Effector CD4-positive, alpha-beta T cell (primary cell): ENCODE measurements at places on chromosomes 11 and 22.

DNA sequence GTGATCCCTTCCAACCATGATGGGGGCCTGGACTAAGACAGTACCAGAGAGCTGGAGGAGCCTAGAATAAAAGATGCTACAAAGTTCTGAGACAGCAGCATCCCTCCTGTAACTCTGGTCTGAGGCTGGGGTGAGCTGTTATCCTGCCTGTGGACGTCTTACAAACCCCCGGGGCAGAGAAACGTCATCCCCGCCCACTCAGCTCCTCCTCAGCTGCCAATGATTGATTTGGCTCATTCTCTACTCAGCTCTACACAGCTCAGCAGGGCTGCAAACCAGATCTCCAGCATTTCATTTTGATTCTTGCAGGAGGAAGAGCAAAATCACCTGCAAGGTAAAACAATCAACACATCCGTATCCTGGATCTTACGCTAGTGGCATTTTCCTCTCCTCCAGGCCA, 55.5 kb downstream of the CSNK2A3 start:
- no peak for DNase-seq

DNA sequence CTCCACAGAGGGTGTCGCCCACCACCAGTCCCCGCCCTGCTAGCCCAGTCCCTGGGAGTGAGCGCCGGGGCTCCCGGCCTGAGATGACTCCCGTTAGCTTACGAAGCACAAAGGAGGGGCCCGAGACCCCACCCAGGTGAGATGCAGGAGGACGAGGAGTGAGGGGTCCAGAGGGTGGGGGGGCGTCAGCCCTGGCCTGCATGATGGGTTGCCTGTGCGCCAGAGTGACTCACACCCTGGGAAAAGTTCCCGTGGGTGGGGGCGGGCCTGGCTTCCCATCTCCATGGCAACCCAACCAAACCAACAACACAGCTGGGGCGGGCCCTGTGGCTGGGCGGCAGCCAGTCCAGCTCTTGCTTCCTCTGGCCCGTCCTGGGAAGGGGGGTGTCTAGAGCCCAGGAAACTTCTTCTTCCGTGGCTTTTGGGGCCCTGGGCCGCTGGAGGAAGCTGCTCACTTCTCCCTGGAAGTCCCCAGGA, 4.5 kb downstream of the GAS2L1 start:
- DNase-seq = no peak

- no peak for DNase-seq
These were observed 50.5 kb upstream of the TSKU start for GRCh38 chr11:76732643-76733042.

GRCh38 chr11:19766206-19766605, 53.6 kb downstream of the NAV2 start:
- no peak for DNase-seq

GRCh38 chr11:12801976-12802375, 127.8 kb downstream of the TEAD1 start:
- no peak for DNase-seq

DNA sequence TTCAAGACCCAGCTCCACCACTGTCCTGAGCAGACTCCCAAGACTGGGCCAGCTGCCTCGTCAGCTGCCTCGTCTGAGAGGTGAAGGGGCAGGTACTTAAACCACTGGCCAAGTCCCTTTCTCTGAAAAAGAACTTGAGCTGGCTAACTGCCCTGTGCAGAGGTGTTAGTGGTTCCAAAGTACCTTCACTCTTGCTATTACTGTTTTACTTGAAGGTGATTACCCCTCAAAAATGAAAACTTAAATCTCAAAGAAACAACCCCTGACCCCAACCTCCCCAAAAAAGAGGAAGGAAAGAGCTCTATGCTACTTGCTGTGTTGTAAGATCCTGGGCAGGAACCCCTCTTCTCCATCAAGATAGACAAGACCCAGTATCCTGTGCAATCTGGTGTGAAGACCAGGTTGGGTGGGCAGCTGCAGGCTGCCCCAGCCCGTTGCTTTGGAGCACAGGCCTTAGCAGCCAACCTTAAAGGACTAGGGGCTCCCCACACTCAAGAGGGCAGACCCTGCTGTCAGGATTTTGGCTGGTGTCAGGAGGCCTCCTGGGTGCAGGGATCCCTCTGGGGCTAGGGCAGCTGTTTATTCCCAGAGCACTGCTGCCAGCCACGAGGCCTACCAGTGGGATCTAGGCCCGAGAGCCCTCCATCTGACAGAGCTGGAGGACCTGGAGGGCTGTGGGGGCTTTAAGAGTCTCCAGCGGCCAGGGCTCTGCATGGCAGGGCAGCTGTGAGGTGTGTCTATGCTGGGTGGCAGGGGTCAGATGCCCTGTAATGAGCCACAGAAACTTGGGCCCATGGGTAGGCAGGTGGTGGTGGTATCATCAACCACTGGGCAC, 13.0 kb downstream of the GUCD1 start:
- no peak for DNase-seq

- DNase-seq = no peak
These were observed 164.8 kb upstream of the GRK3 start for GRCh38 chr22:25399649-25400151.

DNA sequence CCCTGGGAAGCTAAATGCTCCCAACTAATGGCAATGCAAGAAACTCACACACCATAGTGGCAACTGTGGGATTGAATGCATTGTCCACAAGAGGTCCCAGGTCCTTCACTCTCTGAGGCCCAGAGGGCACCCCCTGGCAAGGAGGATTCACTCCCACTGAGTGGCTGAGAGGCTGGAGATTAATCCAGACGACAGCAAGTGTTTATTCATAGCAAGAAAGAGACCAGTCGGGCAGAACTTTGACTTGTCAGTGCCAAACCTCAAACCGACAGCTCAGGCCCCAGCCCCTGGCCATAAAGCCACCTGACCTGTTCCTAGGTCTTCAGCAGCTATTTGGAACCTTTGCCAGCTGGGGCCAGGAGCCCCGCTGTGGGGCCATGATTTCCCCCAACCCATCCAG, 54.5 kb upstream of the MPEG1 start:
- no peak for DNase-seq

- DNase-seq = no peak
These were observed 117.2 kb downstream of the MICAL3 start for GRCh38 chr22:17906978-17907747.

DNA sequence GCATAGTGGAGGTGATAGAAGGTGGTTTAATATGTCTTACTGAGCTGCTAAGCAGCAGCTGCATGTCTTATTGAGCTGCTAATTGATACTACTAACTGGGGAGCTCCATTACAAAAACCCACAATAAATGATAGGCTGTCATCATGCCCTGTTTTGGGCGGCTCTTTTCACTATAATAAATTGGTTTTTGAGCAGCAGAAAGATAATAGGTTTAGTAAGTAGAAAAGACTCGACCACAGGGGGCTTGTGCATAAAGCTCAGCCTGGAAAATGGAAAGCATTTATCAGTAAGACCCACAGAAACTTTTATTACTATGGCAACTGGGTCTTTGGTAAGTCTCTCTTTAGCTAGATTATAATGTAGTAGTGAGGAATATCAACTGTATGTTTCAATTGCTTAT, 117.6 kb downstream of the LDLRAD3 start:
- no peak for DNase-seq

GRCh38 chr11:118625036-118625690, 17.7 kb downstream of the PHLDB1 start:
- no peak for DNase-seq

DNA sequence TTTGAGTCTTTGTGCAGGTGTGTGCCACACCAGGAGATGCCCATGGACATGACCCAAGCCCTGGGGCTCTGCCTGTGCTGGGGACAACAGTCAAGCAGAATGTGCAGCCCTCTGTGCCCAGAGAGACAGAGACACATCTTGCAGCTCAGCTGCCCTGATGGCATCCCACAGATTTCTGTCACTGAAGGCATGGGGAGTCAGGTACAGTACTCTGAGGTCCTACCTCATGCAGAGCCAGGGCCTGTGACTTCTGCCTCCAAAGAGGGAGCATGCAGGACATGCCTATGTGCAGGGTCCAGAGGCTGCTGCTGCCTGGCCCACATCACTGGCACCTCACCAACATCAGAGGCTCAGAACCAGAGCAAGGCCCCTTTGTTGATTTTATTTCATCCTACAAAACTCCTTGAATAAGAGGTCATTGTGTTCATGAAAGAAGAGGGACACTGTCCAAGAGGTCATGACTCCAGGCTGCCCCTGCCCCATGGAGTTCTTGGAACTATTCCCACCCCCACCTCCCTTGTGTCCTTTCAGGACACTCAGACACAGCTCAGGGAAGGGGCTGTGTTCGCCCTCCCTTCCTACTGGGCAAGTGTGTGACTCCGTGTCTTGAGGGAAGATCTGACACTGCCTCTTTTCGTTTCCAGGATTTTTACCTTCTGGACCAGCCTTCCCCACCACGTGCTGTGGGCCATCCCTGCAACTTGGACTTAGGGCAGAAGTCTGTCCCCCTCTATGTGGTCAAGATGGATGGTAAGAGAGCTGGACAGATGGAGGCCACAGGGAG, 62.3 kb downstream of the BTG4 start:
- no peak for DNase-seq

- no peak for DNase-seq
These were observed 13.1 kb upstream of the SLC16A8 start for GRCh38 chr22:38097058-38097457.

- DNase-seq = no peak
These were observed 755.7 kb downstream of the KCNA4 start for GRCh38 chr11:29260939-29261705.

DNA sequence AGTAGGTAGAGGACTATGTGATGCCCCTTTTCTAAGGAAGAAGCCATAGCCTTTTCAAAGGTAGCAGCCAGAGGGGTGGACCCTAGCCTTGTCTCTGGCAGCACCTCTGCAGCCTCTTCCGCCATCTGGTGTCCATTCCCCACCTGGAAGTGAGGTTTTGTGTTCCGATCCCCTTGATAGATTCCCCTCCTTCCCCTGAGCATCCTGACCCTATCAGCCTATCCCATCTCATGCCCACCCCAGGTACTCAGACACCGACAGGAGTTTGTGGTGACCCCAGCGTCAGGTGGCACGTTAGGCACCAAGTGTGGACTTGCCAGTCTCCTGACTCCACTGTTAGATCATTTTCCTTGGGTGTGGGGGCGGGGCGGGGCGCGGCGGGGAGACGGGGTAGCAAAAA, 398 bp upstream of the FAM89B start:
- DNase-seq = no peak

DNA sequence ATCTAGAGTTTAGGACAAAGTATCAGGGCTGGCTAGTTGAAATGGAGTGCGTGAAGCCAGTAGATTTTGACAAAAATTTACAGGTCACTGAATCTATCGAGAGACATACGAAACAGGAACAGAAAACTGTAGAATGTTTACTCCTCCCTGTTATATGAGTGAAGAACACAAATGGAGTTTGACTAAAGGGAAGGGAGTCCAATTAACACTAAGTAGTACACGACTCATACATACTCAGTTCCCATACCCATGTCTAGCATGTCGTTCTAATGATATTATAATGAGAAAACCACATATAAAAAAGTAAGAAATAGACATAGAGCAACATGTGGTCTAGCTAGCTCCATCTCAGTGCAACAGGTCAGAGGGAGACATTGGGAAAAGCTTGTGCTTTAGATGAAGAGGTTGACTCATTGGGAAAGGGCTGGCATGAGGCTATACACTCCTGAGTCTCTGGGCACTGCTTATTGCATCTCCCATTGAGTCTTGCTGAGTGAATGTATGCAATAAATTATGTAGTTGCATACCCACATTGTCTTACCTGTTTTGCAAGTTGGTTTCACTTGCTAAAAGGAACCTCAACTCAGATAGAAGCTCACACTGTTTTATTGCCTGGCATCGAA, 43.5 kb downstream of the CD44 start:
- no peak for DNase-seq

- no peak for DNase-seq
These were observed 35.1 kb downstream of the RRP8 start for GRCh38 chr11:6568191-6568918.

GRCh38 chr22:46126853-46127385, 23.4 kb upstream of the PPARA start:
- no peak for DNase-seq

DNA sequence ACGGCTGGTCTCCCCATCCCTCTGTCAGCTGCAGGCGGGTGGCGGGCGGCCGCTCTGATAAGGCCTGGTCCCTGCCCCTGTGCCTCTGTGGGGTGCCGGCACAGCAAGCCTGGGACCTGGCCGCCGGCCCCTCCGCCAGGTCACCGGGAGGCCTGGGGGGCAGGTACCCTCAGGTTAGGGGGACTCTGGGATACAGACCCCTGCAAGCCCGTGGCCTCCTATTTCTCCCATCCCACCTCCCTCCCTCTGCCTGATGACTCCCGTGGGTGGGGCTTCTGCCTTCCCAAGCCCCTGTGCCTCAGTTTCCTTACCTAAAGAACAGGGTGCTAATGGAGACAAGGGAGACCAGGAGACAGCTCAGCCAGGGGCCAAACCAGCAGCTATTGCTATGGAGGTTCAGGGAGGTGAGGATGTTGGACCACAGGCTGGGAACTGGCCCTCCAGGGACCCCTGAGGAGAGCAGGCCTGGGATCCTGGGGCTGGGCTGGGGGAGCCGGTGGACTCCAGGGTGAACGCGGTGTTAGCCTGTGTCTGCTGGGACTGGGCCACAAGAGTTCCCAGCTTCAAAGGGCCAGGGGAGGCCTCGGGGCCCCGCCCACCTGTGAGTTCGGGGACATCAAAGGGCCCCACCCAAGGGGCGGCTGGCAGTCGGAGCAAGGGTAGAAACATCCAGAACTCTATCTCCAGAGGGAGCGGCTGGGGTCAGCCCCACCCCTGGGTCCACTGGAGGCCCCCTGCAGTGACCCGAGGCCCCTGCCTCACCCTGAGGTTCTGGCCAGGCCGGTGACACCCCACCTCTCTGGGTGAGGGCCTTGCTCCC, 32.0 kb upstream of the TH start:
- no peak for DNase-seq

- DNase-seq = no peak
These were observed 109.6 kb downstream of the SCN3B start for GRCh38 chr11:123544631-123545375.

DNA sequence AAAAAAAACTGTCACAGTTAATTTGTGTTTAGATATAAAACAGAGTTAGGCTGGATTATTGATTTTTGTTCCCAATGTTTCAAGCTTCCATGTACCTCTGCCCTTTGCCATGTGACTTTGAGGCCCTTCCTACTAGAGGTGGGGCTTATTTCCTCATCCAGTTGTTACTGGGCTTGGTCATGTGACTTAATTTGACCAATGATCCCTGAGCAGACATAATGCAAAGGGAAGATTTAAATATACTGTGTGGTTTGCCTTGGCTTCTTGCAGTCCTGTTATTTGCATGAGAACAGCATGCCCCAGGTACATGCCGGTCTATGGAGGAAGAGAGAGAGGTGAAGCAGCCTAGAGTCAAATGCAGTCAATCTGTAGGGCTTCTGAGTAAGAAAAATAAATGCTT, 347.0 kb downstream of the MIAT start:
- DNase-seq = no peak

DNA sequence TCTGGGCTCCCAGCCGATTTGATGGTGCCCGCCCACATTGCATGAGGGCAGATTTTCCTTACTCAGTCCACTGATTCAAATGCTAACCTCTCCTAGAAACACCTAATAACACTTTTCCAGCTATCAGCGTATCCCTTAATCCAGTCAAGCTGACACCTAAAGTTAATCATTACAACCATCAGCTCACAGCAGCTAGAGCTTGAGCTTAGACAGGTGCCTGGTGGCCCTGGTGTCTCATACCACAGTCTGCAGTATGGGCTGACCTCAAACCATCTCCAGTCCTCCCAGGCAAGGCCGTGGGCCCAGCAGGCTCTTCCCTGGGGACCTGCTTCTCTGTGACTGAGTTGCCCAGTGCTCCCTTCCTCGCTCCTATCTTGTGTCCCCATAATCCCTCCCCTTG, 174.4 kb upstream of the NECTIN1 start:
- DNase-seq = no peak

GRCh38 chr11:93288767-93289166, 41.8 kb upstream of the DEUP1 start:
- no peak for DNase-seq

GRCh38 chr11:8290081-8290810, 26.6 kb upstream of the LMO1 start:
- no peak for DNase-seq
